ENCODE measurements at places on chromosomes 16 and 17. TPM values are rescaled to one million over a fixed set of nuclear protein-coding genes. Genes with fewer than 3 reads are reported as not detected.

CHAD gene
- total RNA-seq = not detected

DNA sequence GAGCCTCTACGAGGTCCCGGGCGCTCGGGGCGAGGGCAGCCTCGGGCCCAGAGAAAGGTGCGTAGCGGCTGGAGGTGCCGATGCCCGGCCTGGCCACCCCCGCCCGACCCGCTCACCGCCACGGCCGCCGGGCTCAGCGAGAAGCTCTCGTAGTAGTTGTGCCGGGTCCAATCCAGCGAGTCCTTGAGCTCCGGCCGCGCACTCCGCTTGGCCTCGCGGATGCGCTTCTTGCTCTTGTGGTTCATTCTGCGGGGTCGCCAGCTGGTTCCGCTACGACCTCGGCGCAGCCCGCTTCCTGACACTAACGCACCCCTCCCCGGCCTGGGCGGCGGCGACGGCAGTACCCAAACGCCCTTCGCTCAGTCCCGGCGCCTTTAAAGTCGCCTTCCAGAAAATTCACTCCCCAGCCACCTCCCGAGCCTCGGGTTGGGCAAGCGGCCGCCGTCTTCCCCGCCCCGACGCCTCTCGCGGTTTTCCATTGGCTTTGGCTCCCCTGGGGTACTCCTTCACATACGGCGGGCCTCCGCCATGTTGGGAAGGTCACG lies at the start of gene JMJD6:
Gene JMJD6 (minus strand): TSS at position 376 of the 545 bp plus-strand sequence. CDS start 131 bp downstream, at position 245.
- peak; percentile 96 for DNase-seq

GRCh38 chr16:47884116-47884725 lies 271.6 kb downstream of the ABCC12 start:
- no peak for DNase-seq

NOS2 gene
- not detected for total RNA-seq

PRR35 gene
- 0.06 TPM for total RNA-seq

DNA sequence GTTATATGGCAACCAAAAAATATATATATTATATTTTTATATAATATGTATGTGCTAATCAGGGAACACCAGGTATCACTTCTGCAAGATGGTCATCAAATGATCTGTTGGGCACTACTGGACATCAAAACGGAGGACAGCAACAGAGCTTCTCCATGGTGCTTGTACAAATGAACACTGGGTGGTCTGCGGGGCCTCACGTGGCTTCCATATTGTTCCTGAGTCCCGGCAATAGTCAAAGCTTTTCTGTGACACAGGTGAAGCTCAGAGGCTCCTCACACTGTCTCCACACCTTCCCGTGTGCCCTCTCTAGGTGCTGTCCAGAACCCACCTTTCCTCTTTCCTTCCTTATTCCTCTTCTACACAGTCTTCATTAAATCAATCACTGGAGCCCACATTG lies 149.9 kb upstream of the PIRT start:
- no peak for DNase-seq

DNA sequence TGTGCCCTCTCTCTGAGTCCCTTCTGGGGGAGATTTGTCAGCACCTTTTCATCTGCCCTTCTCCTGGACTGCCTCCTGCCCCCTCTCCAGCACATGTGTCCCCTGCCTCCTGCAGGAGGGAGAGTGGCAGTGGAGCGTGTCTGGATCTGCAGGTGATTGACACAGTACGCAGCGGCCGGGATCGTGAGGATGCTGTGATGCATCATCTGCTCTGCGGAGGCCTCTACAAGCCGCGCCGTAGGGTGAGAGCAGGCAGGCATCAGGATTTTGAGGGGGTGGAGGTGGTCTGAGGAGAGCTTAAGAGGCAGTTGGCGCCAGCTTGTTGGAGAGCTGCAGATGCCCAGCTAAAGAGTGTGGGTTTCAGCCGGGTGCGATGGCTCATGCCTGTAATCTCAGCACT lies 10.9 kb downstream of the SLC9A5 start:
- no peak for DNase-seq

- no peak for DNase-seq
These were observed 36.1 kb upstream of the MRC2 start for GRCh38 chr17:62591333-62591732.

DNA sequence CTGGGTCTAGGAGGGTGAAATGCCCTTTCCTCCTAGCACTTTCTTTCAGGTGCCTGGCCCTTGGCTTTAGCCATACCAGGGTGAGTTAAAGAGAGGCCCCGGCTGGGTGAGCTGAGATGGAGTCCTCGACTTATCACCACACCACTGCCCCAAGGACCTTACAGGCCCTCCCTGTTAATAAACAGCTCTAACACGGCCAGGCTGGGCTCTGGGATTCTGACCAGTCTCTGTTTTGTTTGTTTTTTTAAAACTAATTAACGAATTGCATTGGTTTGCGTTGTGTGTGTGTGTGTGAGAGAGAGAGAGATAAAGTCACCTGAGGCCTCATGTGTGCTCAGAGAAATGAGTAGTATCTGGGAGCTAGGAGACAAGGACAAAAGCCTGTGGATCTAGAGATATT lies 14.3 kb downstream of the MYL4 start:
- DNase-seq = no peak

DNA sequence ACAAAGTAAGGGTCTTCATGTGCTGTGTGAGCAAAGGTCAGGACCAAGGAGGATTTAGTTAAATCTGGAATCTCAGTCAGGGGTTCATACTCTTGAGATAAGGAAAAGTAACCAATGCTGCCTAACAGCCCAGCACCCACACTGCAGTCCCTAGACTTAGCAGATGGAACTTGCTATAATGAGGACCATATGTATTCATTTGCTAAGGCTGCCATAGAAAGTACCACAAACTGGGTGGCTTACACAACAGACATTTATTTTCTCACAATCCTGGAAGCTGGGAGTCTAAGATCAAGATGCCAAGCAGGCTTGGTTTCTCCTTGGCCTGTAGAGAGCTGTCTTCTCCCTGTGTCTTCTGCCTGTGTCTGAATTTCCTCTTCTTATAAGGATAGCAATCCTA lies 20.8 kb downstream of the ZP2 start:
- no peak for DNase-seq

- peak; percentile 19 for DNase-seq
These were observed 383.0 kb upstream of the PMFBP1 start for GRCh38 chr16:72554935-72555334.

ZFP3 gene
- total RNA-seq = 0.17 TPM

- peak; percentile 24 for DNase-seq
These were observed 41.2 kb downstream of the TTC19 start for GRCh38 chr17:16040710-16041251.

DNA sequence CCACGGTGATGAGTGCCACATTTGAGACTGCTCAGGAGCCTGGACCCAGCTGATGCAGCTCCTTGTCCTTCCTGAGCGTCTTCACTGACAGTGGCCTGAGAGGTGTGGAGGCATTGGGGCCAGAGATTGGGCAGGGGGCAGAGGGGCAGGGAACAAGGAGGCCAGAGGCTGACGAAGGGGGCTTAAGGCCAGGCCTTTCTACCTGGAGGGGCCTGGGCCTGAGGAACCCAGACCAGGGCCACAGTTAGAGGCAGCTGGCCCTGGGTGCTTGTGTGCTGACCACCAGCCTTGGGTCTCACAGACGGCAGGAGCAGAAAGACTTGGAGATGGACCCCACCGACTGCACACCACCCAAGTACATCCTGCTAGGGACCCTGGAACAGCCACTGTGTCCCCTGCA lies 168.2 kb upstream of the ZNF267 start:
- DNase-seq = no peak

- no peak for DNase-seq
These were observed 145.8 kb downstream of the CYLD start for GRCh38 chr16:50887500-50888298.

DNA sequence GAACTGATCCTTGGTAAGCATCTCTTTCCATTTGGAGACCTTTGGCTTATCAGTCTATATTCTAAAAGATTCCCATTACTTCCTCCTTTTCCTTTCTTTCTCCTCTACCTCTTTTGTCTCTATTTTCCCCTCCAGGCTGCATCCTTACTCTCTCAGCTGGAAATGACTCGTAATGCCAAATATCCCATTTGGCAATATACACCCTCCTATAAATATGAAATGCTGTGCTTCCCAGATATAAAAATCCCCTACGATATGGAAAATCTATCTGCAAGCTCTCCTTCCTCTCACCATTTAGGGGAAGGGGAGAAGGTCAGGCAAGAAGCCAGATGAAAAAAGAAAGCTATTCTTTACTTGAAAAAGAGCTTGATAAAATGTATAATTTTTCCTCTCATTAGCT lies 39.9 kb downstream of the XPO6 start:
- DNase-seq = no peak

DNA sequence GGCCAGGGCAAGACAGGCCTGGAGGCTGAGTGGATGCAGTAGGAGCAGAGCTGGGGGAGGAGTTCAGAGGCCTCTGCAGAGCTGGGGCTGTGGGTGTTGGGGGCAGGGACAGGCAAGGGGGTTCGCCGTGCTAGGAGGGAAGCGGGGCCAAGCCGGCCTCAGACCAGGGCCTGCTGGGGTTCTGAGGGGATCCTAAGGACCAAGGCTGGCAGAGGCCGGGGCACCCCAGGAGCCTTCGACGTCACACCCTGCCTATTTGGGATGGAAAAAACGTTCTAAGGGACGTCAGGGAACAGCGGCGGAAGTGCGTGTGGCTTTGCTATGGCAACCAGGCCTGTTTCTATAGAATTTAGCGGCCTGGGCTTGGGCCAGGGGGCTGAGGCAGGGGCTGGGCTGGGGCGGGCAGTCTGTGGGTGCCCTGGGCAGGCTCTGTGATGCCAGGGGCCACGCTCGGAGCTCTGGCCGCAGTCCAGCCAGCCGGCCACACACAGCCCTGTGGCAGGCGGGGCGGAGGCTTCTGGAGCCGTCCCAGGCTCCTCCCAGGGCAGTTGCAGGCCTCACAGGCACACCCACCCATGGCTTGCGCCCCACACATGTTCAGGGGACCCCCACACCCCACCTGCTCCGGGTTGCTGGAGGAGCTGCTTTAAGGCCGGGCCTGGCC lies 3.7 kb downstream of the TRAF7 start:
- peak; percentile 24 for DNase-seq

GRCh38 chr17:34606763-34607162 lies 27.4 kb downstream of the TMEM132E start:
- DNase-seq = no peak

GRCh38 chr17:22514767-22515320 lies 822.5 kb downstream of the KCNJ18 start:
- DNase-seq = no peak

GRCh38 chr16:7351610-7352510 lies 19.2 kb downstream of the RBFOX1 start:
- peak; percentile 98 for DNase-seq

GRCh38 chr17:67245073-67245693 lies at the start of gene HELZ:
HELZ (minus strand) TSS chr17:67245196; CDS start chr17:67218804, 26,392 bp downstream.
- DNase-seq = peak; percentile 74

DNA sequence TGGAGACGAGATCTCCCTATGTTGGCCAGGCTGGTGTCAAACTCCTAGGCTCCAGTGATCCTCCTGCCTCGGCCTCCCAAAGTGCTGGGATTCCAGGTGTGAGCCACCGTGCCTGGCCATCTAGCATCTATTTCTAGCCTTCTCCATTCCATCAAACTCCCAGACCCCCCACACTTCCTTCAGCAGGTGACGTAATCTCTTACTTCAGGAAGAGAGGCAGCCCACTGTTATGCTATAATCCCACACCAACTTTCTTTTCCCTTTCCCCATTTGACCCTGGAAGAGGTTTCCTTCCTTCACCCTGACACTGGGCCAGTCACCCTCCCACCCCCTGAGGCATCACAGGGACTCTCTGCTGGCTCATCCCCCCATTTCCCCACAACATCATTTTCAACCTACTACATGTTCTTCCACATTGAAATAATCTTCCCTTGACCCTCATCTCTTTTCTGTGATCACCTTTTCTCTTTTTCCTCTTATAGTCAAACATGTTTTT lies 7.6 kb downstream of the ITGA2B start:
- no peak for DNase-seq

- DNase-seq = peak; percentile 37
These were observed 235.8 kb downstream of the MAP2K4 start for GRCh38 chr17:12256380-12256995.

HID1 gene
- not detected for total RNA-seq

CACNG3 gene
- not detected for total RNA-seq

DNA sequence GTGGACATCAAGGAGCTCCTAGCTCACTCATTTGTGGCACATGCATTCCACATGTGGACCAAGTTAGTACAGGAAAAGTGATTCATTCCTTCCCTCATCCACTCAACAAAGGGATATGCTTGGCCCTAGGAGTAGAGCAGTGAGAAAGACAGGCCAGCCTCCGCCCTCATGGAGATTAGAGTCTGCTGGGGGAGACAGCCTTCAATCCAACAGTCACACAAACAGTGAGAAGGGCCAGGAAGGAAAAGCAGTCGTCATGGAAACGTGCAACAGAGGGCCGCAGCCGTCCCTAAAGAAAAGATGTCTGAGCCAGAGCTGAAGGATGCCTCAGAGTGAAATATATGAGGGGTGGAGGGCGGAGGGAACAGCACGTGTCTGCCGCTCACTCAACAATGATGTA lies 109.9 kb downstream of the VPS53 start:
- DNase-seq = no peak

DNA sequence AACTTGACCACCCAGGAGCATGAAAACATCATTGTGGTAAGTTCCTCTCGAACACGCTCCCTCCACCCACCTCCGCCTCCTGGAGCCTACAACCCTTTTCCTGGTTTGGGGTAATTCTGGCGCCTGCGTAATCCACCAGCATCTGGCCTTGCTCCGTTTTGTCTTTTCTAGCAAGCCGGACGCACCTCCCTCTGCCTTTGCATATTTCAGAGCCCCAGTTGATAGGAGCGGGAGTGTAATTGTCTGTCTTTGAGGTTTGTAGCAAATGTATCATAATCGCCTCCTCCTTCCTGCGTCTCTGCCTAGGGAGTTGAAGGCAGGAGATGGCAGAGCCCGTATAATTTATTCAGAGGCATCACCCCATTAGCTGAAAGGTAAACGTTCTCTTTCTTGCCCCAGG lies 121.3 kb upstream of the PLCG2 start:
- DNase-seq = no peak

- DNase-seq = no peak
These were observed 98.1 kb upstream of the CDYL2 start for GRCh38 chr16:80902306-80903110.

- DNase-seq = no peak
These were observed 88.7 kb downstream of the HS3ST3A1 start for GRCh38 chr17:13513039-13513405.

- no peak for DNase-seq
These were observed 9.7 kb downstream of the RABEP1 start for GRCh38 chr17:5291683-5292350.

- no peak for DNase-seq
These were observed 10.1 kb upstream of the KREMEN2 start for GRCh38 chr16:2953706-2954627.

MFSD11 gene
- 30.5 TPM for total RNA-seq

GRCh38 chr17:16943541-16944333 lies 28.2 kb downstream of the TNFRSF13B start:
- DNase-seq = no peak

CLEC19A gene
- total RNA-seq = not detected

GRCh38 chr16:17151335-17151734 lies 319.4 kb downstream of the XYLT1 start:
- no peak for DNase-seq

KLHL10 gene
- total RNA-seq = not detected

GRCh38 chr17:68452724-68453290 lies 4.5 kb downstream of the WIPI1 start:
- DNase-seq = no peak

KRT32 gene
- total RNA-seq = not detected

- peak; percentile 29 for DNase-seq
These were observed 12.4 kb downstream of the CCDC47 start for GRCh38 chr17:63760771-63761539.

GRCh38 chr17:67554634-67555033 lies 163.1 kb upstream of the NOL11 start:
- no peak for DNase-seq

GRCh38 chr17:77563439-77564102 lies 394.9 kb upstream of the TNRC6C start:
- no peak for DNase-seq

NAGS gene
- total RNA-seq = 1.6 TPM

GRCh38 chr17:31136319-31136718 lies 41.5 kb downstream of the NF1 start:
- no peak for DNase-seq

INCA1 gene
- total RNA-seq = 0.34 TPM
